ENCODE measurements at places on chromosomes 2 and 18.

DNA sequence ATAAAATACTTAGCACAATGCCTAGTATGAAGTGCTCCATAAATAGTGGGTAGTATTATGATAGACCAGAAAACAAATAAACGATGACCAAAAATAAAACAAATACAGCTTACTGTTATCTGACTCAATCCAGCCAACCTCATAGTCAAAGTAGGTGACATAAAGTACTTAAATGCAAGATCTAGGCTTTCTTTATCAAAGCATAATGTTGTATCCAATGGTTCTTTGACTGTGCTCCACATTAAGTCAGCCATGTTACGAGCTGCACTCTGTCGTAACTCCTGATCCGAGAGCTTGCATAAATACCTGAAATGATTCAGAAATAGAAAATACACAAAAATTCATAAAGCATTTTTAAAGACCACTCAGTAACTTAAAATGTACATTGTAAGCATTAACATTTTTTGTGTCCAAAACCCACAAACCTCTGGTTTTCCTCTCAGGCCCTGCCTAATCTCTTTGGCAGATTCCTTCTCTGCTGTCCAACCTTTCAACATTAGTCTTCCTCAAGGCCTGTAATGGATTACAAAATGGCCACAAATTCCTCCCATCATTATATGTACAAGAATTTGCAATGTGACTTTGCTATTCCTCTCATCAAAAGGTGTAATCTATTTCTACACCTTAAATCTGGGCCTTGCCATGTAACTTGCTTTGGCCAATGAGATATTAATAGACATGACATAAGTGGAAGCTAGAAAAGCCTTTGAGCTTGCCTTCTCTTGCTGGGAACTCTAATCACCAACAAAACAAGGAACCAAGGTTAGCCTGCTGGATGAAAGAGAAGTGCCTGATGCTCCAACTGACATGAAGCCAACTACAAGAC lies 90.6 kb downstream of the USP34 start:
- no peak for DNase-seq

GRCh38 chr2:72985136-72985535 lies 67.8 kb downstream of the EMX1 start:
- DNase-seq: no peak

GRCh38 chr2:144351687-144352086 lies 168.2 kb downstream of the ZEB2 start:
- no peak for DNase-seq

DNA sequence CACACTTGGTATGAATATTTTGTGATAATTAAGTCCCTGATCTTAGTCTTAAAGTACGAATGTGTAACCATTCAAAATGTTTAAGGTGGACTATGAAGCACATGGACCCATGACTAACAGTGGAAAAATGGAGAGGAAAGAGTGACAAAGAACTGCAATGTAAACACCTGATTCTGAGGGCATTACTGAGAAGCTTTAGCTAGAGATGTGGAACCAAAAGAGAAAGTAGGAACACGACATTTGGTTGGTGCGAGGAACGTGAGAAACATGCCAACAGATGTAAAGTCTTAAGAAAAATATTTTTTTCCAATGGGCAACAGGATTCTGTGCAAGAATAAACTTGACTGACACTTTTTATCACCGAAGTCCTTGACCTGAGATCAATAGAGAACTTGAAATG lies 1618.6 kb downstream of the DPP10 start:
- DNase-seq: no peak

- no peak for DNase-seq
Measured at GRCh38 chr2:237403024-237403882, 10.7 kb downstream of the COL6A3 start.

DNA sequence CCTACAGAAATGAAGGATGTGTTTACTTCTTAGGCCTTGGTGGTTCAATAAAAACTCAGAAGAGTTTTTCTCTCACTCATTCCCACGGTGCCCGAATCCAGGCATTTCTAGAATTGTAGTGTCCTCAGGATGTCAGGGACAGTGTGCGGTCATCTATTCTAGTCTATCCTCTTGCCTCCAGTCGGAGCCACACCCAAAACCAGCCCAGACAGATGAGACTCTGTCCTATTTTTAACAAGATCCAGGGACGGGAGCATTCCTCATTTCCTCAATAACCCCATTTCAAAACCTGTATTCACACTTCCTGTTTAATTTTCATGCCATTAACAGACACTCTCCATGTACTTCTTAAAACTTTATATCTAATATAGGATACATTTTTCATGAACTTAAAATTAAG lies 11.6 kb upstream of the RBMS1 start:
- DNase-seq: no peak

DNA sequence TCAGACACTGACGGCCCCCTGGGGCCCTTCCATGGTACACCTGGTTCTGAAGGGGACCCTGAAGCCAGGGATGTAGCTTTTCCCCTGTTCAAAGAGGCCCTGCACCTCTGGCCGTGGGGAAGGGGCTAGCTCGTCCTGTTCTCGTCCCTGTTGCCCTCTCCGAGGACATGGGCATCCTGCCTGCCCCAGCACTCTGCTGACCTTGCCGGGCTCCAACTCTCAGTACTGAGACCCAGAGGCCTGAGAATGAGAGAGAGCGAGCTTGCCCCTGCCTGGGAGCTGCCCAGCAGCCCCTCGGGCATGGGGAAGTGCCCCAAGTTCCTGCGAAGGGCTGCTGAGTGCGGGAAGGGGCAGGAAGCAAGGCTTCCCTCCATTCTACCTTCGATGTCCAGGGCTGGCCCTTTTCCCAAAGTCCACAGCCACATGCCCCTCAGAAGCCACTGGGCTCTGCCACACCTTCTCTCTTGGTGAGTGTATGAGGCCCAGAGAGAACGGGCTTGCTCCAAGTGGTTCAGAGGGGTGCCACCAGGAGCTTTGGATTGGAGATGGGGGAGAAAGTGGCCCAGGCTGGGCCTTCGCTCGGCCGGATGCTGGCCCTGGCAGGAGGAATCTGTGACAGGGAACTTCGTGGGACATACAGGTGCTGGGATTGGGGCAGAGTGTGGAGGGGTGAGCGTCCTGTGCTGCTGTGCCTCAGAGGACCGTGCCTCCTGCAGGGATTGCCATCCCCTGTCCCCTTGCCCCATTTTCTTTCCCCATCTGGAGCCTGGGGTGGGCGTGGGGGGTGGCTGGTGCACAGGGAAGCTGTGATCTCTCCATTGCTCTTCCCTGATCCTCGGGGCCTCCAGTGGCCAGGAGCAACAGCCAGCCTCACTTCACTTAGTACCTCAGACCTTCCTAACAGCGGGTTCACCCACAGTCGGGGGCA lies 50.8 kb downstream of the KCNIP3 start:
- DNase-seq: no peak

- no peak for DNase-seq
Measured at GRCh38 chr2:9738535-9739496, 104.5 kb upstream of the TAF1B start.

DNA sequence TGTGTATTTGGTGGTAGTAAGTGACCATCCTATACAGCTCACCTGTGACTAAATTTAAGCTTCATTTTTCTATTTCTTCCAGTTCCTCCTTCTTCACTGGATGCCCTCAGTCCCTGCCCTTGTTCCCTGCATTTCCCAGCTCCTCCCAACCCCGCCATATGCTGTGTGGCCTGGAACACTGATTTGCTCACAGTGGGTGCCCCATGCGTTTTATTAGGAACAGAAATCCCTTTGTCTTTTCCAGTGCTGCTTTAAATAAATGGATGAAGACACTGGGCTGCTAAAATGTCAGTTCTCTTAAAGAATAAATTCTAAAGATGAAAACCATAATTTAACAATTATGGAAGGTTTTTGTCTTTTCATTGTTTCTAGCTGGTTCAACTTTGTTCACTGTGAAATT lies 477.3 kb downstream of the DCDC2C start:
- DNase-seq: no peak

GRCh38 chr18:22221350-22221749 lies 52.0 kb downstream of the GATA6 start:
- no peak for DNase-seq

- no peak for DNase-seq
Measured at GRCh38 chr2:11546072-11546471, 12.2 kb downstream of the GREB1 start.

DNA sequence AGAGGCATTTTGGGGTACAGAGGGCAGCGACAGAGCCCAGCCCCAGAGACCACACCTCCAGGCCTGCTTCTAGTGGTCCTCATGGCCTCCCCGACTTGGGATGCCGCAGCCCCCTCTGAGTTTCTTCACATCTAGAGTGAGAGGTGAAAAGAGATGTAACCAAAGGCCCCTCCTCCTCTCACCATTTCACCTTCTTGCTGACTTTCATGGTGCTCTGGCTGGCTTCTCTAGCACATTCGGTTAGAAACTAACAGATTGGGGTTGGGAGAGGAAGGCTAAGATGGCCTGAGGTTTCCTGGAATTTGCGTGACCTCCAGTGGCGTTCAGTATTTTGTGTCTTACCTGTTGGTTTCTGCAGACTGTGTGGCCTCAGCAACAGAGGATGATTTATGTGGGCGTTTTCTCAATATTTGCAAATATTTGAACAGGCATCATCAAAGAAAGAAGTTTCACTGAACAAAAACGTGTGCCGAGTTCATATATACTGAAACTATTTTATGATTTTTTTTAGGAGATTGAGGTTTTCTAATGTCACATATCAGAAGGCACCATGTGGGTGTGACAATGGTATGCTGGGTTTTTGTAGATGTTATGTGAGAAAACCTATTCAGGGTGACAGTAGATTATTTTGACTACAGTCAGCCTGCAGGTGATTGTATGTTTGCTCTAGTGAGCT lies 69.9 kb upstream of the BCL2L11 start:
- DNase-seq: no peak

GRCh38 chr2:20126040-20126439 lies 74.6 kb upstream of the LAPTM4A start:
- DNase-seq: no peak

DNA sequence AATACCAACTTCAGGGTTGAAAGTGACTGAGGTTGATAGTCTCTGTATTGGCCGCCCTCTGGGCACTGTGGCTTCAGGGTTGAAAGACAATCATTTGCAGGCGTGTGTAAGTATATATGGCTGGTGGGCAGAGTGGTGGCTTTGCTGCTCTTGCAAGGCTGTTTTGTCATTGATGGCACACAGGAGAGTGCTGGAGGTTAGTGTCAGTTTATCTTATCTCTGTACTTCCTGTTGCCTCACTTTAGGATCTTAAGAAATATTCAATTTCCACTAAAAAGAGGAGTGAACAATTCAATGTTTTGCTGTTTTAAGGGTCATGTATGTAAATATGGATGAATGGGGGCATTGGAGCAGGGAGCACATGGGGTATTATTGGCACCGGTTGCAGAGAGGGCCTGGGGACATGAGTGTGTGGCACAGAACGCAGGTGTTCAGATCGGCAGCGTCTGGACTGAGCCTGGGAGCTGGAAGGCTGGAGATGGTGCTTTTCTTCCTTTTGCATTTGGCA lies 51.5 kb downstream of the NCK2 start:
- DNase-seq: no peak

GRCh38 chr18:21090680-21091079 lies 20.9 kb downstream of the ROCK1 start:
- DNase-seq: no peak

DNA sequence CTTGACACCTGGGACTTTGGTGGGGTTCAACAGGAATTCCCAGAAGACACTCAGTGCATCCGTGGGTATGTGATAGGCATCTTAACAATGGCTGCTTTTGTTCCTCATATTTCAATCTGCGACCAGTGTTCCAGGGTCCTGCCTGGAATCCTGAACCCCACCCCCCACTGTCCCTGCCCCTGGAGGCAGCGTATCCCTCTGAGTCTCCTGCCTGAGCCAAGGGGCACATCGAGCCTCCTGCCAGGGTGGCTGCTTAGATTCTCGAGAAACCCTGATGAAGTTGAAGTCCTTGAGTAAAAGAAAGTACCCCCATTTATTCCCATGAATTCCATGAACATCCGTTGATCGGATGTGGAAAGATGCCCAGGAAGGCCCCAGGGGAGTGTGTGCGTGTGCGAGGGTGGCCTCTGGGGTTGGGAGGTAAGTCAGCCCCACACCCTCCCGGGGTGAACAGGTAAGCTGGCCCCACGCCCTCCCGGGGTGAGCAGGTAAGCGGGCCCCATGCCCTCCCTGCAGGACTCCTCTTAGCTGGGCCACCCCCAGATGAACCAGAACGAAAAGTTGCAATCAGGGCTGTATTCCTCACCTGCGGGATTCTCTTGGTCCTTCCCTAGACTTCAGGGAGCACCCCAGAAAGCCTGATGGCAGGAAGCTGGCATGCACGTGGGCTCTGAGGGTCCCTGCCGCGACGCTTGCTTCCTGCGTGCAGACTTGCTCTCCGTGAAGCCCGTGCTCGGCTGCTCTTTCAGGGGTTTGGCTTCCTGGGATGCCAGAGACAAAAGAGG lies 253.3 kb downstream of the AGAP1 start:
- no peak for DNase-seq

DNA sequence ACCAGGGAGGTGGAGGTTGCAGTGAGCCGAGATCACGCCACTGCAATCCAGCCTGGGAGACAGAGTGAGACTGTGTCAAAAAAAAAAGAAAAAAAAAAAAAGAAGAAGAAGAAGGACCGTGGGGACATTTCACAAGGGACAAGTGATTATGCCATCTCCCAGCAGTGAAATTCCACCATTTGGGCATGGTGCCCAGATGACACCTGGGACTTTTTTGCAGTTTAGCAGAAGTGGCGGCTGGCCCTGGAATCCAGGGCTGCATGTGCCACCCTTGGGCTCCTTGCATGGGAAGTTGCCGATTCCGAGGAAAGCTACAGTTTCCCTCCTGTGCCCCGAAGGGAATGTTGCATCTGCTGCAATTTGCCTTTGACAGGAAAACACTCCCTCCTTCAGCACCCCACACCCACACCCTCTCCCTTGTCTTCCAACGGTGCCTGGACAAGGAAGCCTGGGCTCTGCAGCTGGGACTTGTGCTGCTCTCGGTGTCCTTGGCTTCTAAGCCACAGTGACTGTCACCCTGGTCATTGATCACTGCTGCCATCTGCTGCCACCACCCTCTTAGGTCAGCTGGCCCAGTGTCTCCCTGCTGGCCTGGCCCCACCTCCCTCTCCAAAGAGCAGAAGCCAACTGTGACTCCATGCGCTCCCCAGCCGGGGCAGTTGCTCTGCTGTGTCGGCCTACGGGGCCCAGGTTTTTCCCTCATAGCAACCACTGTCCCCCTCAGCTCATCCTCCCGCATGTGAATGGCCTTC lies 56.4 kb upstream of the LRRC30 start:
- DNase-seq: no peak

- DNase-seq: no peak
Measured at GRCh38 chr2:165745916-165746315, 48.1 kb downstream of the GALNT3 start.

DNA sequence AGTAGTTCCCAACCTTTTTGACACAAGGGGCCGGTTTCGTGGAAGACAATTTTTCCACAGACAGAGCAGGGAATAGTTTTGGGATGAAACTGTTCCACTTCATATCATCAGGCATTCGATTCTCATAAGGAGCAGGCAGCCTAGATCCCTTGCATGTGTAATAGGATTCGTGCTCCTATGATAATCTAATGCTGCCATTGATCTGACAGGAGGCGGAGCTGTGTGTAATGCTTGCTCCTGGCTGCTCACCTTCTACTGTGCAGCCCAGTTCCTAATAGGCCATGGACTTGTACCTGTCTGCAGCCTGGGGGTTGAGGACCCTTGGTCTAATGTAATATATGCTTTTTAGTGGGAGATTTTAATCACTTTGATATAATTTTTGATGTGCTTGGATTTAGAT lies 188.7 kb upstream of the KLHL14 start:
- no peak for DNase-seq

Data from stimulated activated CD4-positive, alpha-beta T cell treated with anti-CD3 and anti-CD28 coated beads, TNF-alpha, amount 100 ng/mL, for 48 hours (primary cell).